ENCODE measurements at places on chromosomes 5 and 9.

DNA sequence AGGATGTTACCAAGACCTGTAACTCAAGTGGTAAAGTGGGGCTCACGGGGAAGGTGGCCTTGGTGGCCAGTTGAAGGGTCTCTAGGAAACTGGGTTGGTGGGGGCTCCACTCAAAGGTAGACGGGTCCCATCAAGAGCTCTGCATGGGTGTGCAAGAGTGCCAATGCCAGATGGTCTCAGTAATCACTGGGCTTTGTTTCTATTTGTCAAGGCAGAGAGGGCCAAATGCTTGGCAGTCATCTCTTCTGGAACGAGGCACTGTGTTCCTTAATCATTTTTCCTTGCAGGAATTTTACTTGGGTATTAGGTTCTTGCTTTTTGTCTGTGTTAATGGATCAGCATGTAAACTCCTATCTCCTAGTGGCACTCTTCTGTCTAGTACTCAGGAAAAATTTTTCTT lies 220.8 kb downstream of the DIRAS2 start:
- DNase-seq: no peak

- DNase-seq: peak; percentile 19
These were observed 15.9 kb upstream of the C5orf47 start for GRCh38 chr5:173972925-173973615.

DNA sequence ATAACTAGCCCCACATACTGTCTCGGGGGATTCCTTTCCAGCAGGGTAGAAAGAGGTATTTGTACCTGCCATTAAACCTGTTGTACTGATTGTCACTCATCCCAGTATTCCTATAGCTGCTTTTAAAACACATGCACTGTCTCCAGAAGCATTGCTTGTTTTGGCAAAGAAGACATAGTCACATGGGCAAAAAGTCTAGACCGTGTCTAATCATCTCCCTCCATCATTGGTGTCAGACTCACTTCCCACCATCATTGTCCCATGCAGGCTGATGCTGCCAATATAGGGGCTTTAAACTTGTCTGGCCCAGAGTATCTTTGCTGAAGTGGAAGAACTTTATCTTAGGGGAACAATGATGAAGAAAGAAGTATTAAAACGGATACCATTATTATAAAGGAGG lies 12.6 kb downstream of the DNAJC21 start:
- DNase-seq: no peak

DNA sequence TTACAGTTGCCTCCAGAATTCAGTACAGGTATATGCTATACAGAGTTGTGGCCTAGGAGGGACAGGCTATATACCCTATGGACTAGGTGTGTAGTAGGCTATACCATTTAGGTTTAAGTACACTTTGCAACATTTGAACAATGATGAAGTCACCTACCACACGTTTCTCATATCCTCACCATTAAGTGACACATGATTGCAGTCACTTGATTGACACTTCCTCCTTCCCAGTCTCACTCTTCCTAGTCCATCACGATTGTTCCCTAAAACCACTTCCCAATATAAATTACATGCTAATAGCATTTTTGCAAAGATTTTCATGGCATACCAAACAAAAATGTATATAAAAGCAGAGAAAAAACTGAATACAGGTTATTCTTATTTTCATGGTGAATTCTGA lies 312.2 kb downstream of the EPB41L4A start:
- DNase-seq: no peak

DNA sequence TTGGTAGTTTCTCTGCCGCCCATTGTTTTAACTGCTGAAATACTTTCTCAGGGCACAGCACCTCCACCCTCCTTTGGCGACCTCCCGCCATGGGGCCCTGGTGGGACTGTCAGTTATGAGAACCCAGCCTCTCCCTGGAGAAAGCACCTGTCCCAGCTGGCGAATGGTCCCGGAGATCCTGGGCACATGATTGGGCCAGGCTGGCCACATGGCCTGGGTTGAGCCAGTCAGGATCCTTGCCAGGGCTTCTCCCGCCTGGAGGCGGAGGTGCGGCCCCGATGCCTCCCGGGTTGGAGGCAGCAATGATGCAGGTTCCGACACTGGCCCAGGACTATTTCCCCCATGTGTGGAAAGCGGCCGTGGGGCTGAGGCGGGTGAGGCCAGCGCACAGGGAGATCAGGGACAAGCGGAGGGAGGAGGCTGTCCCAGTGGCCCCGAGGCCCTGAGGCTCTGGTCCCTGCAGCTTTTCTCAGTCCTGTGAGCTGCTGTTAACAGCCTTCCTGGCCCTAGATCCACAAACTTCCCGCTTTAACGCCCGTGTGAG lies 13.6 kb downstream of the UNC5A start:
- no peak for DNase-seq

- DNase-seq: no peak
These were observed 76.3 kb upstream of the PCSK1 start for GRCh38 chr5:96509316-96509715.

DNA sequence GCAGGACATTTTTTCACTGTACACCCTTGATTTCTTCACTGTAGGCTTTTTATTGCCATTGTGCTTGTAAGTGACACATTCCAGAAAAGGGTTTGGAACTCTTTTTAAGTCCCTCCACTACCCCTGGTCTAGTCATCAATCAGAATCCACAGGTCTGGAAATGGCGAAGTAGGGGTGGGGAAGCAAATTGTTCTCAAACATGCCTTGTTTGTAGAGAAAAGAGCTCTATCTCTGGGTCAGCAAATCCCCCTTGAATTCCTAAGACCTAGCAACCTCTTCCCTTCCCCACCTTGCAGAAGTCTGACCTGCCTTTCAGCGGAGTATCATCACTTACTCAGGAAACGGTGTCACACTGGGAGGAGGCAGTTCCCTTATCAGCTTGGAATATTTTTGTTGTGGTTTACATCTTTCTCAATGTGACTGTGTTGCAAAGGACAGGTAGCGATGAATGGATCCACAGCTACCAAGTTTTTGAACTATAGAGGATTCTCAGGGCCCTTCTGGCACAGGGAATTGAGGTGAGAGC lies 3.2 kb downstream of the SH3RF2 start:
- no peak for DNase-seq

GRCh38 chr5:33268374-33268773 lies 172.4 kb upstream of the TARS1 start:
- DNase-seq: no peak

GRCh38 chr5:17401470-17402288 lies 96.4 kb upstream of the TAF11L2 start:
- no peak for DNase-seq

DNA sequence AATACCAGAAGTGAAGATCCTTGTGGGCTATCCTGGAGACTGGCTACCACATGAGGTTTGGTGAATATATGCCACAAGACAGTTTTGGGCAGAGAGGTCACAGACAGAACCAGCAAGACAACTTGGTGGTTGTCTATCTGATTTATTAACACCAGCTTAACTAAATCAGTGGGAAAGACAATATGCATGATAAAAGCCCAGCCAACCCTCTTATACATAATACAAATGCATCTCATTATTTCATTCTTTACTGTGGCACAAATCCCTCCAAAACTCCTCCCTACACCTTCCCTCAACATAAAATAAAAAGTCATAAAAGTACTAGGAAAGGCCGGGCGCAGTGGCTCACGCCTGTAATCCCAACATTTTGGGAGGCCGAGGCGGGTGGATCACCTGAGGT lies 8.1 kb downstream of the HINT1 start:
- DNase-seq: no peak

DNA sequence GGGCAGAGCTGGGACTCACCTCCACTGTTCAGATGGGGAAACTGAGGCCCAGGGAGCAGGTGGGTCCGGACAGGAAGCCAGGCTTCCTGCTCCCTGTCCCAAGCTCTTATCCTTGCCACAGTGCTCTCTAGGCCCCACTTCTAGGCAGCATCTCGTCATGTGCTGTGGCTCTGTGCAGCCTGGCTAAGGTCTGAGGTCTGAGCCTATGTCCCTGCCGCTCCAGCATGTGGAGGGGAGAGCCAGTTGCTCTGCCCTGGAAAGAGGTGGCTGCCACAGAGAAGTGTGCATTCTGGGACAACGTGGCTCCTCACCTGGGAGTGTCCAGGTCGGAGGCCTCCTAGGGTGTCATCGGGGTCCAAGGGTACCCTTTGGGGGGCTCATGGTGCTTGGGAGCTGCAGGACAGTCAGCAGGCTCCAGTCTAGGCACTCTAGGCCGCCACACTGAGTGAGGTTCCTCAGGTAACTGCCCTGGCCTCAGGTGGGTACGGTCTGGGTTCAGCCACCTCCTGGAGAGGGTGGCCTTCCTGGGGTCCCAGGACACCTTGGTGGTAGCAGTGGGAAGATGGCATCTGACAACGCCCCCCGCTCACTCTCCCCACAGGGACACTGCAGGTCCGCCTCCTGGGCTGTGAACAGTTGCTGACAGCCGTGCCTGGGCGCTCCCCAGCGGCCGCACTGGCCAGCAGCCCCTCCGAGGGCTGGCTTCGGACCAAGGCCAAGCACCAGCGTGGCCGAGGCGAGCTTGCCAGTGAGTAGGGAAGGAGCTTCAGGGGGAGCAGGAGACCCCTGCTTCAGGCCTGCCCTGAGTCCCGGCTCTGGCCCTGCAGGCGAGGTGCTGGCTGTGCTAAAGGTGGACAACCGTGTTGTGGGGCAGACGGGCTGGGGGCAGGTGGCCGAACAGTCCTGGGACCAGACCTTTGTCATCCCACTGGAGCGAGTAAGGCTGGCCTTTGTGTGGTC lies 10.4 kb downstream of the PKN3 start:
- no peak for DNase-seq

DNA sequence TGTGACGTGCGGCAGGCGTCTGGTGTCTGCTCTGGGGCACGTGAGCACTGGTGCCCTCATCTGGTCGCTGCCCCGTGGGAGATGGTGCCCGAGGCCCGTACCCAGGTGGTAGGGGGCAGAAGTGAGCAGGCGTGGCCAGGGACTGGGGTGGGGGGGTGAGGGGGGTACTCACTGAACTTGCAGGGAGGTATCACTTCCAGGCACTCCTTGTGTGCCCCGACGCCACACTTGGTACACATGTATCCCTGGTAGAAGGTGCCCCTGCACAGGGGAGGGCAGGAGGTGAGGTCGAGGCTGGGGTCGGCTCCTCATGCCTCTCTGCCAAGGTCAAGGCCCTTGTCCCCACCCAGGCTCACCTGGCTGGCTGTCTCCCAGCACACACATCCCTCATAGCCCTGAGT lies 45.2 kb upstream of the SARDH start:
- DNase-seq: no peak

DNA sequence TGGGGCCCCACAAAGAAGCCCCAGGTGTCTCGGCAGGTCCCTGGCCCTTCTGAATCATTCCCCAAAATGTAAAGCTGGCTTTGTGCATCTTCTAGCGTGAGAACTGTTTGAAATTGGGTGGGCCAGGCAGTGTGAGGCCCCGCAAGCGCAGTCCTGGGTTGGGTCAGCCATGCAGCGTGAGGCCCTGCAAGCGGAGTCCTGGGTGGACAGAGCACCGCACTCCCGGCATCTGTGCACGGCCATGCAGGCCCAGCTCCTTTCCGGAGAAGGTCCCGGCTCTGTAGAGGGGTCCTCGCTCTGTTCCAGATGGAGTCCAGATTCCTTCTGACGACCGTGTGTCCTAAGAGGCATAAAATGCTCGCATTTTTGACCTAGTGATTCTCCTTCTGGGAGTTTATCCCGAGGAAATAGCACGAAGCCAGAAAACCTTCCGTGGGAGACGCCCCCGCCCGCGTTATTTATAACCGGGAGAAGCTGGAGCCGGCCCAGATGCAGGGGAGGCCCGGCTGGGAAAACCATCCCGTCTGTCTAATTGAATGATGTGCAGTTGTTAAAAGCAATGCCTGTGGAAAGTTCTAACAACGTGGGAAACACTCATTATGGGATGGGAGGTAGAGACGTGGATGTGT lies 19.4 kb upstream of the NOTCH1 start:
- DNase-seq: no peak

GRCh38 chr9:89994988-89995613 lies 390.3 kb downstream of the GADD45G start:
- DNase-seq: no peak

DNA sequence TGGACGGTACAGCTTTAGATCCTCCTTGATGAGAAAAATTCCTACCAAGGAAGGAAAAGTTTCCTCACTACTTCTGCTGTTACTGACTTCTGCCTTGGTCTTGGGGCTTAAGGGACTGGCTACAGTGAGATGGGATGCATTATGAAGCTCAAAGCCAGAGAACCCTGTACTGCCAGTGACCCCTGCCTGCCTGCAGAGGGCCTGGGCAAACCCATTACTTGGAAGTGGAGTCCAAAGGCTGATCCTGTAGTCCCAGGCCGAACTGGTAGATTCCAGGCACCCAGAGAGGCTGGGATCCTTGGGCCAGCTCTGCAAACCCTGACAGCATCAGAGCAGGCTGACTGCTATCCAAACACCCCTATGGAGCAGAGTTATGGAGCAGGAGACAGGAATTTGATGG lies 25.7 kb upstream of the NR5A1 start:
- no peak for DNase-seq

DNA sequence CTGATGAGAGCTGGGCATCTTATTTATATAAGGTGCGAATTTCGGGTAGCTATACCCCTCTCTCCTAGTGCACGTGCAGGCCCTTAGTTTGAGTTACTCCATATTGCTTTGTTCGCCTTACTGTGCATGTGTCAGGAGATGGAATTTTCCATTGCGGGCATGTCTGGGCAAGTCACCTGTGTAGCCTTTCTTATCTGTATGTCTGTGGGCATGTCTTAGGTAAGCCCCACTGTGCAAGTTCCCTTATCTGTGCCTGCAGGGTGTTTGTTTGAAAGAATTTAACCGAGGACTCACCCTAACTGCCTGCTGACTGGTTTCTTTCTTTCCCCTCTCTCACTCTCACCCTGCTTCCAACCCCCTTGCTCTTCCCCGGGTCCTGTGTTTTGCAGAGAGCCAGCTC lies 140.7 kb upstream of the RANBP3L start:
- no peak for DNase-seq

DNA sequence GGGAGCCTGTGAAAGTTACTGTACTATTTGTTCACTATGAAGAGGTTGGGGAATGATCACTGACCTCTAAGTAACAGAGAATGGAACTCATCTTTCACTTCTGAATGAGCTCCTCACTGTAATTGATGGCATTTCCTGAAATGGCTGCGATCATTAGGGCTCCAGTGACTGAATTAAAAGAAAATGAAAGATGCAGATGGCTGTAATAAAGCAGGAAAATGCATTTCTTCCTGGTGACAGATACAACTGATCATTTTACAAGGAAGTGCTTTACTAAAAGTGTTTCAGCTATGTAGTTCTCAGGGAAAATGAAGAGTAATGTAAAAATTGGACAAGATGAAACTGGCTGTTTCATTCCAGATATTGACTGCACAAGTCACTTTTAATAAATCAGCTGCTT lies 1200.6 kb upstream of the NUDT12 start:
- no peak for DNase-seq

DNA sequence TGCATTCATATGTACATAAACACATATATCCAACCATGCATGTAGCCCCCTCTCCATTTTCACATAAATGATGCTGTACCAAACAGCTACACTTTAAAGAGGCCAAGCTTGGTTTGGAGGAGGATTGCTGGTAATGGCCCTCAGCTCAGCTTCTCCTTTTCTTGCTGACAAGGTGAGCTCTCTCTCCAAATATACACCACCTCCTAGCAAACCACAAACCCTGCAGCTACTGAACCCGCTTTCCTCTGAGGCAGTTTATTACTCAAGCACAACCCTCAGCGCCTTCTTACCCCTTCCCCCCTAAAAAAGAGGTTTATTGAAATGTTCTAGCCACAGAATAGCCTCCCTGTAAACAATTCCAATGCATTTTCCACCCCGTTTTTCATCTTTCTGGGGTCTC lies 54.0 kb downstream of the ALG2 start:
- no peak for DNase-seq
